ENCODE measurements at places on chromosomes 16 and 17.

- DNase-seq = no peak
Observed at GRCh38 chr17:67999291-67999911, 3.1 kb upstream of the C17orf58 start.

- no peak for DNase-seq
Observed at GRCh38 chr17:6218333-6218732, 148.2 kb downstream of the WSCD1 start.

DNA sequence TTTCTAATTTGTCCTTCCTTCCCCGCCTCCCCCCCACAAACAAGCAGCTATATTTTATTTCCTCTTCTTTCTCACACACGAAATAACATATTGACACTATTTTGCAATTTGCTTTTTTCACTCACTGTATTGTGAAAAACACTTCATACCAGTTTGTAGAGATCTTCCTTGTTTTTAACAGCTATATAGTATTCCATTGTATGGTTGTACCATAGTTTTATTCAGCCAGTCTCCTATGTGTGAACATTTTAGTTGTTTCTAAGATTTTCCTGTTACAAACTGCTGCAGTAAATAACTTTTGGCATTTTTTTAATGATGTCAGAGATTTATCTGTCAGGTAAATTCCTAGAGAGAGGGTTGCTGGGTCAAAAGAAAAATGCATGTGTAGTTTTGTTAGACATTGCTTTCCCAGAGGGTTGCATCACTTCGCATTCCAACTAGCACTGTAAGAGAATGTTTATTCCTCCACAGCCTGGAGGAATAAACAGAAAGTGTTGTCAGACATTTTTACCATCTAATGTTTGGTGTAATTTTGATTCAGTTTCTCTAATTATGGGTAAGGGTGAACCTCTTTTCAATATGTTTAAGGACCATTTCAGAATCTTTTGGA lies 101.2 kb downstream of the MRTFB start:
- DNase-seq = no peak

DNA sequence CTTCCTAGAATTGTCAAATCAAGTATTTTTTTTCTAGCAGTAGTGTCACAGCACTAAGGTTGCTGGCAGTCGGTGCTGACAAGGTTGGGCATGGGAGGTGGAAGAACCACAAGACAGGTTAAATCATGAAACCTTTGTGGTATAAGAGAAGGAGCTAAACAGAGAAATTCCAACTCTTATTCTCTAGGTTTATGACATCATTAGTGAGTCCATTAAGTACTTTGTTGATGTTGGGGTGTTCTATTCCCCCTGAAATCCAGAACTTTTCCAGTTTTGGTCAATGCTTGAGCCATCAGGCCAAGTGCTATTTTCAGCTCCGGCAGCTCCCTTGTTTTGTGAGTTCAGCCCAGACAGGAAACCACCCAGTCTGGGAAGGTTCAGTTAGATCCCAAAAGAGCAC lies 206.0 kb upstream of the SOX9 start:
- DNase-seq = no peak

DNA sequence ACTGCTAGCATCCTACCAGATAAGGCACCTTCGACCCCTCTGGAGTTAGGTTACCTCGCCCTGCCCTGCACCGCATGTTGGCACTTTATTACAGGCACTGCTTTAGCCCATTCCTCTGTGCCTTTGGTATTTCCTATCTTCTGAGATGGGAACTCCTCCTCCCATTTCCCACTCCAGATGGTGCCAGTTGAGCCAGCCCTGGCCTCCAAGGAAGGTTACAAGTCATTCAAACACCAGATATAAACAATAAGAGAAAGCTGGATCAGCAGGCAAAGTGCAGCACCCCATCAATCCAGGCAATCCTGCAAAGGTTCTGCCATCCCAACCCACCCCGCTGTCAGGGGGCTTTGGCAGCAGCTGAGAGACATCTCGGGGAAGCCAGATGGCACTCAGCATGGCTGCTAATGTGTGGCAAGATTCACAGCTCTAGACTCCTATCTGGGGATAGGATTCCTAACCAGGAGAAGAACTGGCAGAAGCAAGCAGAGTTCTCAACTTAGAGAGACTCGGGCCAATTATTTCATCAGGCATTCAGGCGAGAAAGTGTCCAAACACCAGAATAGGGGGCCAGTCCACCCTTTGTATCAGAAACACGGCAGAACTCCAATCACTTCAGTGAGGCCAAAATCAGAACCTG lies 113.0 kb downstream of the COPRS start:
- no peak for DNase-seq
